ENCODE measurements at places on chromosomes 5 and 9.

- DNase-seq: no peak
These were observed 518.7 kb downstream of the LRRC70 start for GRCh38 chr5:63097286-63097685.

- no peak for DNase-seq
These were observed 403.5 kb upstream of the ST8SIA4 start for GRCh38 chr5:101306391-101307137.

- DNase-seq: no peak
These were observed 25.5 kb downstream of the NUP188 start for GRCh38 chr9:128972956-128973355.

GRCh38 chr5:1037671-1038416 lies 29.2 kb downstream of the NKD2 start:
- DNase-seq: peak; percentile 10

DNA sequence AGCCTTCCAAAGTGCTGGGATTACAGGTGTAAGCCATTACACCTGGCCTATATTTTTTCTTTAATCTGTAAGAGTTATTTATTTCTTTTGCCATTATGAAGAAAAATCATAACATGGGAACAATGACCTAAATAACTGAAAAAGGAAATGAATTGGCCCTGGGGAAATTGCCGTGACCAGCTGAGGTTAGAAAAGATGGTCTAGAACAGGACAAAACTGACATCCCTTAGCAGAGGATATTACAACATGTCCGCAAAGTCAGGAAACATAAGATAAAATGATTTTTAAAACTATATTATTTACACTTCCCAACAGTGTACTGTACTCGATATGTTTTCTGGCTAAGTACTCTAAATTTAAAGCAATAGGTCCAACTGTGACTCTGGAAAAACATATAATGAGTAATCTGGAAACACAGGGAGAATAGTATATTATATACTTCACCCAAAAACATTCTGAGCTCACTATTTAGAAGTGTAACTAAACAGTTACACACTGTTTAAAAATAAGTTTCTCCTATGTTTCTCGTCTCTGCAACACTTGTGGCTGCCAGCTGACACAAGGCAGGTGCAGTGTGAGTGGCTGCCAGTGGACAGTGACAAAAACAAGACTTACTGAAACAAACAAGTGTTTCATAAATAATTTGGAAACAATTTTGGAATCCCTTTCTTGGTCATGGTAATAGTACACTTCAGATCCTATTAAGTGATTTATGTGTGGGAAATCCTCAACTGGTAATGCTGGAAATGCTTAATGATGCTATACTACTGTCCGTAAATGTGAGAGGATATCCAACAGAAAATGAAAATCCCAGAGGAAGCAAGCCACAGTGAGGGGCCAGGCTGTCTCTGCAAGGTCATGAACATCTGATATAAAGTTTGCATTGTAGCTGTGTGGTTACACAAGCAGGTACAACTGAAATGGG lies 69.1 kb downstream of the C9orf85 start:
- DNase-seq: no peak

GRCh38 chr5:74371621-74372020 lies 268.9 kb downstream of the ENC1 start:
- DNase-seq: no peak

- DNase-seq: no peak
These were observed 313 bp downstream of the BRIX1 start for GRCh38 chr5:34915856-34916192.

DNA sequence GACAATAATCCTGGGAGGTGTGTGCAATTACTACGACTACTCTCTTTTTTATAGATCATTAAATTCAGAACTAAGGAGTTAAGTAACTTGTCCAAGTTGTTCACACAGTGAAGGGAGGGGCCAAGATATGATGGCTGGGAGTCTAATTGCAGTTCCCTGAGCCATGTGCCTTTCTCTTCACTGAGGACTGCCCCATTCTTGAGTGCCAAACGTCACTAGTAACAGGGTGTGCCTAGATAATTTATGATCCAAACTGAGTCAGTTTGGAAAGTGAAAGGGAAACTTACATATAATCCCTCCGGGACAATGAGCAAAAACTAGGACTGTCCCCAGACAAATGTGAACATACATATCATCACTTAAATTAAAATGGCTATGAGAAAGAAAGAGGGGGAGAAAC lies 20.2 kb downstream of the IL7R start:
- DNase-seq: no peak

GRCh38 chr9:70553707-70554673 lies 139.5 kb upstream of the KLF9 start:
- no peak for DNase-seq

- no peak for DNase-seq
These were observed 158.5 kb upstream of the RGS7BP start for GRCh38 chr5:64347309-64347708.

- DNase-seq: no peak
These were observed 180.0 kb downstream of the KIF4B start for GRCh38 chr5:155193483-155194107.

DNA sequence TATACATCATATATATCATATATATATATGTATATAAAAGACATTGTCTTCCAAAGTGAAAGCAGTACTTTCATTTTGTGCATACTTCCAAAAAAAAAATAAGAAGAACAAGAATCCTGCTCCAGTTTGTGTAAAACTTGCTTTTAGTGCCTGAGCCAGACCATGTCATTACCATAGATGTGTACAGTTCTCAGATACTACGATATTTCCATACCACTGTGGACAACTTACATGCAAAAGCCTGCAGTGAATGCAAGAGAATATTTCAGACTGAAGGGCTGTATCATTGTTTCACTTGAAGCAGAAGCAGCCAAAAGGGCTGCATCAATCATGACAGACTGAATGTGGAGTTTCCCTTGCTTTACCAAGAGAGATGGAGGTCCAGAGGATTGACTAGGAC lies 72.6 kb upstream of the CYLC2 start:
- DNase-seq: no peak

- no peak for DNase-seq
These were observed 1336.2 kb upstream of the C9orf72 start for GRCh38 chr9:28909526-28909925.

DNA sequence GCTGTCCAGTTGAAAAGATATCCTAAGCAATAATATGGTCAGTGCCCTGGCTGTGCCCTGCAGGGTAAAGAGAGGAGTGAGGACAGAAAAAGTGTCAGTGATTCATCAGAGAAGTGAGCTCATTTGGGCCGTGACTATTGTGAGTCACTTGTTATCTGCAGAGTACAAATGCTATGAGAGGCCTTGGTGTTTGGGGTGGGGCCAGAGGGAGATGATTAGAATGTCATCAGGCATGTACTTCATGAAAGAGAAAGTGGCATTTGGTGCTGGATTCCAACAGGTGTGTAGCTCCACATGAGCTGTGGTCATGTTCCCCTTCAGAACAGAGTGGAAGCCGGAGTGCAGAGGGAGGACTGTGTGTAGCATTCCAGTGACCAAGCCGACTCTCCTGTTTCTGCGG lies 174.1 kb downstream of the KDM4C start:
- no peak for DNase-seq

DNA sequence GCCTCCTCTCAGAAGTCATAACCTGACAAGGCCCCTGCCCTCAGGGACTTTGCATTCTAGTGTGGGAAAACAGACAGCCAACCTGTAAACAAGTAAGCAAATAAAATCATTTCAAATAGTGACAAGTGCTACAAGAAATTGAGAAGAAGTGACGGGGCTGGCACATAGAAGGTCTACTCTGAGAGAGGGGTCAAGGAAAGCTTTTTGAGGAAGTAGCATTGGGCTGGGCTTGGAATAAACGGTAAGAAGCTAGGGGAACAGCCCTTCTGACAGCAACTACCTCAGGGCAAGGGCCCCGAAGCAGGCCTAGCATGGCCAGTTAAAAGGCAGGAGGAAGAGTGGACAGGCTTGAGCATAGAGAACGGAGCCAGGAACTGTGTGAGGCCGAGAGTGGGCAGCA lies 4.8 kb upstream of the SLC2A8 start:
- DNase-seq: no peak

GRCh38 chr5:73743161-73743560 lies 117.2 kb downstream of the ARHGEF28 start:
- DNase-seq: no peak

DNA sequence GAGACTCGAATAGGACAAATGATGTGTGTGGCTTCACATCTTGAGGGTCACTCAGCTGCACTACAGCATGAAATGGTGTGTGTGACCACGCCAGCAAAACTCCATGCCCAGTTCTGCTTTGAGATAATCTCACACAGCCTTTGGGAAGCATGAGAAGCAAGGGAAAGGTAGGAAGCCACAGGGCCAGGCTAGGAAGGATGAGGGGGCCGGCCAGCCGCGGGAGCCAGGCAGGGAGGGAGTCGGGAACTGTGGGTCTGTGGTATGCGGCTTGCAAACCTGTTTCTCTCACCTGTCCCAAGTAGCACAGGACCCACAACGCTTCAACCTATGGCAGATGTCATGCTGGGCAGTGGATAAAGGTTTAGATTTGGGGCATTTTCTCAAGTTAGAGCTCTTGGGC lies 142.0 kb downstream of the HSPA4 start:
- no peak for DNase-seq

GRCh38 chr5:95825495-95825894 lies 3.0 kb upstream of the GLRX start:
- DNase-seq: no peak

DNA sequence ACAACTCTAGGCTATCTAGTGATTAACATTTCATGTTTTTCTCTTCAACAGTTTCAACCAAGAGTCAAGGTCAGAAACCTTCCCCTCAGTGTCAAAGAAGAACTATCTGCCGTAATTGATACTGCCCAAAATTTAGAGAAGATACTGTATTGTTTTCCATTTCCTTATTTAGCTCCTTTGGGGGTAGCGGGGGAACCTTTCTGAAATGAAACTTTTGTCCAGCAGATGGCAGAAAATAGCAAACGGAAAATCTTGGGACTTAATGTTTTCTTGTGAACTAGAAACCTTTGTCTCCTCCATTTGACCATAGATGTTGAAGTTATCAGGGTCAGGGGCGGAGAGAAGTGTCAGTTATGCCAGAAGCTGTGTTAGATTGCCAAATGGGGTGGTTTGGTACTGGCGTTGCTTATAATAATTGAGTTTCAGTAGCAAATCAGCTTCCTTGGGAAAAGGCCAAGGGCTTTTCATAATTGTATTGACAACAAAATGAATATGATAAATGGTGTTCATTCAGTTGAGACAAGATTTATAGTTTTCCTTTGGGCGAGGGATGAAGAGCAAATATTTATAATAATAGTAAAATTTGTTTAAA lies 101.7 kb upstream of the TLX3 start:
- DNase-seq: no peak

DNA sequence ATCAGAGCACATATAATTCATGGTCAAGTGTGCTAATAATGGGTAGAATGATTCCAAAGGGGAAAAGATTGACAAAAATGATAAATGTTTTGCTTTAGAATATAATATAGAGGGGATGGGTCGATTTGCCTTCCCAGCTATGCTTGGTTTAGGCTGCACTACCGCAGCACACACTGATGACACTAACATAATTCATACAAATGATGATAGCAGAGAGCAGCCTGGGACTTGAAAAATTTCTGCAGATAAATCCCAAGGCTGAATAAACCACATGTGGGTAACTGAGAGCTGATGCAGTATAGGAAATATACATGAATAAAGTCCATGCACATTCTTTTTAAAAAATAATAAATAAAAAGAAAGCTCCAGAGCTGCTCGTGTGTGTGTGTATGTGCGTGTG lies 54.5 kb downstream of the EFNA5 start:
- no peak for DNase-seq

DNA sequence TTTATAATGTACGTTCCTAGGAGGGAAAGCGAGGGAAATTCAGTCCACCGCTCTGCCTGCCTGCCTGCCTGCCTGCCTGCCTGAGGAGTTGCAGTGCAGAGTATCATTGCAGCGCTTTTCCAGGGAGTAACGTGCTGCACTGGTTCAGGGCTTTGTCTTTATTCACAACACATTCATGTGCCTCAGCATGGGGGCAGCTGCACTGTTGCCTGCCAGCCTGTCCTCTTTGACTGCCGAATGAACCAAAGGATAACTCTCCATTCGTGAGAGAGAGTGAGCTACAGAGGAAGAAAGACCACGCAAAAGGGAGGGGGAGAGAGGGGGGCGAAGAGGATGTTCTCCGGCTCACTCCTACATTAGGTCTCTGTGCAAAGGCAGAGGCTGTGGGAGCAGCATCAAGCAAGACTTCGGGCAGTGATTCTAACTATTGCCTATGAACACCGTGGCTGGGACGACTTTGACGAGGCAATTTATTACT lies 791.2 kb downstream of the MAT2B start:
- DNase-seq: no peak

DNA sequence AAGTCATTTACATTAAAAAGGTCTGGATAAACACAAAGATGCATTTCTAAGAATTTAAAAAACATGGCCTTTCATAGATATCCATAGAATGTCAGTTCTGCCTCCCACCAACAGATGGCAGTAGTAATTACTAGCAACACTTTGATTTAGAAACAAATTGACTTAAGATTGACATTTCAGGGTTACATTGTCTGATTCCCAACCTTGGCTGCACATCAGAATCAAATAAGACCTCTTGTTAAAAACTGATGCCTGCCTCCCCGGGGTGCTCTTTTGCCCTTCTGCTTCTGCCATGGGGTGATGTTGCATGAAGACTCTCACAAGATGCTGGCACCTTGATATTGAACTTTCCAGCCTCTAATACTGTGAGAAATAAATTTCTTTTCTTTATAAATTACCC lies 146.2 kb upstream of the GPR151 start:
- DNase-seq: no peak

DNA sequence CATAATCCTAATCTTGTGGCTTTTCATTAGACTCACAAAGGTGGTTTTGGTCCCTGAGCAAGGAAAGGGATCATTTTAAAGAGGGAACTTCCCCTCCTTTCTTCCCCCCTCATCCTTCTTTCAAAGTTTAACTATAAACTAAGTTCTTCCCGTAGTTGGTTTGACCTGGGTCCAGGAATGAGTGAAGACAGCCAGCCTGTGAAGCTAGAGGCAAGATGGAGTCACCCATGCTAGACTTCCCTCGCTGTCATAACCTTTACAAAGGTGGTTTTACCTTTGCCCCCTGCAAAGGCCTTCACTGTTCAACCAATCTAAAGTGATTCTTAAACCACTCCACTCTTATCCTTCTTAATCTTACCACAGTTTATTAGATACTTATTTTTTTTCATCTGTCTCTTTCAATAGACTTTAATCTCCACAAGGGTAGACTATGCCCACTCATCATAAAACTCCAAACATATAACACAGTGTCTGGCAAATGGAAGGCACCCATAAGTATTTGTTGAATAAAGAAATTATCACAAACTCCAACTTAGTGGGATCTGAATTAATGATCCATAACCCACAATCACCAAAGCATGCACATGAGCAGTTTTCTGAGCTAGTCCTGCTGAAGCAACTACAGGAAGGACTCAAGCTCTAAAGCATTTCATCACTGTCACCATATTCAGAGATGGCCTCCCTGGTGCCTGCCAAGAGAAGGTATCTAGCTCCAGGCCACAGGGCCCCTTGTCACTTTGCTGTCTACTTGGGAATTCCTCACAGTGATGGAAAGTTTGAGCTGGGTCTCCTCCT lies 369.0 kb downstream of the SPOCK1 start:
- no peak for DNase-seq

GRCh38 chr9:121283856-121284732 lies 16.1 kb downstream of the GSN start:
- no peak for DNase-seq

Measured in D721Med (cell line).